ENCODE measurements at places on chromosomes 1 and 21.
A peak's percentile ranks its signal among the peaks of the same experiment; 100 is the strongest.

DNA sequence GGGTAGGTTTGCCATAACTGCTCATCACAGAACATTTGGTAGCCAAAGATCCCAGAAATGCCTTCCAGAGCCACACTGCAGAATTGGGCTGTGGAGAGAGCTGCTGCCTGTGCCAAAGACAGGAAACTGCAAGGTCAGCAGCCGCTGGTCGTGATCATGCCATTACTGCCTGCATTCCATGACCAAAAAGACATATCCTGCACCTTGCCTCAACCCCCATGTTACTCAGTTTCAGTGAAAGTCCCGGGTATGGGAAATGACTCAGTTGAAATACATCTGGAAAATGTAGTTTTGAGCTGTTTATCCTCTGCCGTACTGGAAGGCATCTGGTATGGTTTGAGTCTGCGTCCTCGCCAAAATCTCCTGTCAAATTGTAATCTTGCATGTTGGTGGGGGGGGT lies 161.7 kb downstream of the FCRL5 start:
- no peak for DNase-seq

DNA sequence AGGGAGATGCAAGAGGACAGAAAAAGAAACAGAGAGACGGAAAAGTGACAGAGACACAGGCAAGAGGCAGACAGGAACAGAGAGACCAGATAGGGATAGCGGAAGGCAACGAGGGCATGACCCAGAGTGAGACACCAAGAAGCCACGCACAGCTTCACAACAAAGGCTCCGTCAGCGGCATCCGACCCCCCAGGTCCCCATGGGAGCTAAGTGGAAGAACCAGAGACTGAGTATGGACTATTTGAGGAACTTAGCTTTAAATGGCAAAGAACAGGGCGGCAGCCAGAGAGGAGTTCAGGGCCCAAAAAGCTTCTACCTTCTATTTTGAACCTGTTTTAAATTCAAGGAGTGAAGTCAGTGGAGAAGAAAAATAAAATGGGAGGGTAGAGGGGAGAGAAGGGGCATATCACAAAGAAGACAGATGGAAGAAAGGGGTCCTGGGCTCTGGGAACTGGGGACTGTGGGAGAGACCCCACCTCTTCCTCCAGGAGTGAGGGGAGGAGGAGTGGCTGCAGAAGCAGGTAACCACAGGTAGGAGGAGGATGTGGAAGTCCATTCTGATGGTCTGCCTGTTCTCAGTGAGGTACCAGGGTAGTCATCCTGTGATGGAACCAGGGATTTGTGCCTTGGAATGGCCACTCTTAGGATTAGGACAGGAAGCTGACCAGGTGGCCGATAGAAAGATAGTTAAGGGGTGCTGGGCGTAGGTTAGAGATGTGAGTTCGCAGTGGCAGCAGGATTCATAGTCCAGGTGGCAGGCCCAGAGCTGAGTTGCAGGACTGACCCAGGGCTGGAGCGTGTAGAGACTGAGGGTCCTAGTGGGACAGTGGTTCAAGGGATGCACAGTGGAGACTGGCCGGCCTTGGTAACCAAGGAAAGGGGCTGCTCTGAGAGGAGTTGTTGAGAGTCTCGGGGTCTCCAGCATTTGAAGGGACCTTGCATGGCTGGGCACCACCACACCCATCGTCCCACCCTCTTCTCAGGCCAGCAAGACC lies 37.7 kb downstream of the CSMD2 start:
- no peak for DNase-seq

DNA sequence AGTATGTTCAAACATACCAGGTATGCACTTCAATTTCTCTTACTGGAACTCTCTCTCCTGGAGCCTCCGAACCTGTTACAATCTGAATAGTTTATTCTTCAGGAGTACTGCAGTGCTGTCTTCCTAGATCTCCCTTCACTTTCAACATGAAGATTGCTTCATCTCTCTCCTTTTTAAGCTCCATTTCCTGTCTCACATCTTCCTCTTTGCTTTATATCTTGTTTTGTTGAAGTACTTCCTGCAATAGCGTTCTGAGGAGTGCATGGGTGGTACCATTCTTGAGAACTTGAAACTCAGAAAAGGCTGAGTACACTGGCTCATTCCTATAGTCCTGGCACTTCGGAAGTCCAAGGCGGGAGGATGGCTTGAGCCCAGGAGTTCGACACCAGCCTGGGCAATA lies 15.7 kb upstream of the C1orf146 start:
- no peak for DNase-seq

- DNase-seq = no peak
Observed at GRCh38 chr1:202007805-202008489, 2.4 kb upstream of the ELF3 start.

DNA sequence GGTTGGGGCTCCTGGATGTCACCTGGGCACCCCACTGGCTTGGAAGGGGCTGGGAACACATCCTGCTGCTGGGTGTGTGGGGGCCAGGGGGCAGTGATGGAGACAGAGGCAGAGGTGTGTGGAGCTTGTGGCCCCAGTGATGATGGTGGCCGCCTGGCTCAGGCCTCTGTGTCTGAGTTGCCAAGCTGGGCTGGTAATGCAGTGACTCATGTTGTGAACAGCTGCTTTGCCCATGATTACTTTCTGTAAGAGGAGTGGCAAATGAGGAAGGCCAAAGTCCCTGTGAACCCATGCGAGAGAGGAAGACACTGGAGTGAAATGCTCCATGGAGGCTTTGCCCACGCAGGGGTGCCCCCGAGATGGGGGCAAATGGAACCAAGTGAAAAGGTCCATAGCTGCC lies 86.8 kb downstream of the KCNJ6 start:
- DNase-seq = no peak

DNA sequence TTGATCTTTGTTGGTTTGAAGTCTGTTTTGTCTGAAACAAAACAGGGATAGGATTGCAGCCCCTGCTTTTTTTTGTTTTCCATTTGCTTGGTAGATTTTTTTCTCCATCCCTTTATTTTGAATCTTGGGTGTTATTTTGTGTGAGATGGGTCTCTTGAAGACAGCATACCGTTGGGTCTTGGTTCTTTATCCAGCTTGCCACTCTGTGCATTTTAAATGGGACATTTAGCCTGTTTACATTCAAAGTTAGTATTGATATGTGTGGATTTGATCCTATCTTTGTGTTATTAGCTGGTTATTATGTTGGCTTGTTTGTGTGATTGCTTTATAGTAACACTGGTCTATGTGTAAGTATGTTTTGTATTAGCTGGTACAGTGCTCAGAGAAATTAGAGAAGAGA lies 40.9 kb downstream of the GIPC2 start:
- no peak for DNase-seq

GRCh38 chr1:69195136-69195535 lies 372.6 kb upstream of the LRRC7 start:
- no peak for DNase-seq

GRCh38 chr1:47147047-47147785 lies 10.0 kb downstream of the CYP4A22 start:
- no peak for DNase-seq

- DNase-seq = peak; percentile 22
Observed at GRCh38 chr1:44327679-44328491, 27.2 kb downstream of the ERI3 start.

GRCh38 chr1:92749024-92749634 lies 35.8 kb downstream of the EVI5 start:
- peak; percentile 22 for DNase-seq

DNA sequence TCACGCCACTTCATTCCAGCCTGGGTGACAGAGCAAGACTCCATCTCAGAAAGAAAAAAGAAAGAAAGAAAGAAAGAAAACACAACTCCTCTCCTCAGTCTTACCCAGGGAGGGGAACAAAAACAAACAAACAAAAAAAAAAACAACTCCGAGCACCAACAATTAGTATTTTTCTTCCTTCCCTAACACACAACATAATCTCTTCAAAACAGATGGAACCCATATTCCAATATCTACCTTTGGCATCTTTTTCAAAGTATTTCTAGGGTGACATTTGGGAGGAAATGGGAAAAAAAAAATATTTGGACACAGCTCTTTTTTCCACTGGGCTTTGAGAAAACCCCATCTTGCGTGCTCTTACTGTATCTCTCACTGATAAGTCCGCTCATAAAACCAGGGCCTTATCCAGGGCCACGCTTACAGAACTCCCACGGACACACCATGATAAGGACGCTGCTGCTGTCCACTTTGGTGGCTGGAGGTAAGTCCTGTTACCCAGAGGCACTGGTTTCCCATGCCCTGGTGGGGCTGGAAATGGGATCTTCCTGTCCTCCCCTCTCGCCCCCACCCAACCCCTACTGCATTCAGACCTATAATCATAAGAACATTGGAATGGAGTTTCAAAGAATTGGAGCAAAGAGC lies at the start of gene CELA2A:
CELA2A (plus strand) TSS at position 420 of the 642 bp plus-strand sequence; CDS start at position 442, 22 bp downstream.
- DNase-seq = no peak

All from G401 (cell line).